Stimulated activated CD4-positive, alpha-beta T cell treated with anti-CD3 and anti-CD28 coated beads, Interleukin-1b, Interleukin-23, amount 100 ng/mL, for 1 hour (primary cell): ENCODE measurements at places on chromosomes 3 and 15.

- no peak for DNase-seq
Measured at GRCh38 chr3:195095035-195095703, 175.8 kb downstream of the XXYLT1 start.

DNA sequence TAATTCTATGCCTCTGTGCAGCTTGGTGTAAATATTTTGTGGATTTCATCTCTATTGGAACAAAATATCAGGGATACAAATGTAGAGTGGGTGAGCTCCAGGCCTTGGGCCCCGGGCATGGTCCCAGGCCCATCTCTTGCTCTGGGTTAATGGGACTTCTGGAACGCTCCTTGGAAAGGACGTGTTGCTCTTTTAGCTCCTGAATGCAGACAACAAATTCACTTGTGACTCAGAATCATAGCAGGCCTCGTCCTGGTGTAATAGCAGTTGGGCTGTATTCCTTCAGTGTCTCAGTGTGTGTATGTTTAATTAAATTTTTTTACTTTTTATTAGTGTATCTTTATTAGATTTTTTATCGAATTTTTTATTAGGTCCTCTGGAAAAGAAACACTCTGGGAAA lies 266.7 kb upstream of the C2CD4B start:
- DNase-seq, result no peak

DNA sequence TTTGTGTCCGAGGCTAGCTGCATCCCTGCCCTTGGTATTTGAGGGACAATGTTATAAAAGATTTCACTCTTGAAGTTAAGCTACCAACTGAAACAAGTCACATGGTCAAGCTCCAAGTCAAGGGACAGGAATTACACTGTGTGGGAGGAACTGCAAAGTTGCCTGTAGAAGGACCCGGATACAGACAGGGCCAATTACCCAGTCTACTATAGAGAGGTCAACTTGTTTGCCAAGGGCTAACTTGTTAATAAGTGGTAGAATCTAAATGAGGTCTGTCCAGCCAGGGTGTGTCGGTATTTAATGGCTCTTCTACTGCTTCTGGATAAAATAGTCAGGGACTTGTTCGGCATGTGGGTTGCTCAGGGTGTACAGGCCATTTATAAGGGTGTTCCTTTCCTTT lies 55.7 kb downstream of the PTPRG start:
- no peak for DNase-seq

- no peak for DNase-seq
Measured at GRCh38 chr15:81334768-81335435, 11.0 kb upstream of the STARD5 start.

DNA sequence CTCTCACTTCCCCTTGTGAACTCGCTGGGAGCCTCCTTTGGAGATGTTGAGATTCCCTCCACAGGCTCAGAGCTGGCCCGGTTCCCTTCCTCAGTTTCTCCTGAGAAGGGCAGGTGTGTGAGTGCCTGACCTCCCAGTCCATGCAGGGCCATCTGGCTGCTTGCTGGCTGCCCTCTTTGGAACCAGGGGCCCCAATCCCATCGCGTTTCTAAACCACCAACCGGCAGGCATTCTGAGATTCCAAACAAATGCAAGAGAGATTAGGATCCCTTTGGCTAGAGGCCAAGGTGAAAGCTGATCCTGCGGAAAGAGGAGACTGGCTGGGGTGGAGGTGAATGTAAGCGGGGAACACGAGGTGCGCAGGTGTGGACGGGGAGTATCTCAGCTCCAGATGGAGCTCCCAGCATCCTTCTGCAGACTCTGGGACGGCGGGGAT lies 2.9 kb upstream of the PRRT3 start:
- no peak for DNase-seq

GRCh38 chr3:42101048-42101447 lies 9.9 kb downstream of the TRAK1 start:
- no peak for DNase-seq

DNA sequence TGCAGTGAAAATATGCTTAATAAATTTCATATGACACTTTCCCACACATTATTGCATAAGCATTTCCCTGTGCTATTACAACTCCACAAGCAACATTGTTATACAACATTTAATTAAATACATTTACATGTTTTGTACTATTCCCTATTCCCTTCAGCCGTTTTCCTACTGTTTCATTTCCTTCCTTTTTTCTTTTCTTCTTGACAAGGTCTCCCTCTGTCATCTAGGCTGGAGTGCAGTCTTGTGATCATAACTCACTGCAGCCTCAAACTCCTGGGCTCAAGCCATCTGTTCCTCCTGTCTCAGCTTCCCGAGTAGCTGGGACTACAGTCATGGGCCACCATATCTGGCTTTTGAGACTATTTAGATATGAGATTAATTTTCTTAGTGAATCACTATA lies 254.7 kb downstream of the NFKBIZ start:
- DNase-seq, result no peak

- DNase-seq, result no peak
Measured at GRCh38 chr3:71099997-71100719, 483.4 kb downstream of the FOXP1 start.

DNA sequence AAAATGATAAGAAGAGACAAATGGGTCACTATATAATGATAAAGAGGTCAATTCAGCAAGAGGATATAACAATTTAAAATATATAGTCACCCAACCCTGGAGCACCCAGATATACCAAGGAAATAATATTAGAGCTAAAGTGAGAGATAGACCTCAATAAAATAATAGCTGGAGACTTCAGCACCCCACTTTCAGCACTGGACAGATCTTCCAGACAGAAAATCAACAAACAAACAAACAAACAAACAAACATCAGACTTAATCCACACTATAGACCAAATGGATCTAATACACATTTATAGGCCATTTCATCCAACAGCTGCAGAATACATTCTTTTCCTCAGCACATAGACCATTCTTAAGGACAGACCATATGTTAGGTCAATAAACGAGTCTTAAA lies 79.4 kb downstream of the SENP7 start:
- no peak for DNase-seq

DNA sequence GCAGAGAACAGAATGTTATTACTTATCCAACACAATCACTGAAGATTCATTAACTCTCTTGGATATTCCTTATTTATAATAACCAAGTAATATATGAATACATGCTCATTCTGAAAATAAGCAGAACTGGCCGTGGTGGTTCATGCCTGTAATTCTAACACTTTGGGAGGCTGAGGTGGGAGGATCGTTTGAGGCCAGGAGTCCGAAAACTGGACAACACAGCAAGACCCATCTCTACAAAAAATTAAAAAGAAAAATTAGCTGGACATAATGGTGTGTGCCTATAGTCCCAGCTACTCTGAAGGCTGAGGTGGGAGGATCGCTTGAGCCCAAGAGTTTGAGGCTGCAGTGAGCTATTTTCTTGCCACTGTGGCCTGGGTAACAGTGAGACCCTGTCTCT lies 25.9 kb downstream of the RNF168 start:
- no peak for DNase-seq

DNA sequence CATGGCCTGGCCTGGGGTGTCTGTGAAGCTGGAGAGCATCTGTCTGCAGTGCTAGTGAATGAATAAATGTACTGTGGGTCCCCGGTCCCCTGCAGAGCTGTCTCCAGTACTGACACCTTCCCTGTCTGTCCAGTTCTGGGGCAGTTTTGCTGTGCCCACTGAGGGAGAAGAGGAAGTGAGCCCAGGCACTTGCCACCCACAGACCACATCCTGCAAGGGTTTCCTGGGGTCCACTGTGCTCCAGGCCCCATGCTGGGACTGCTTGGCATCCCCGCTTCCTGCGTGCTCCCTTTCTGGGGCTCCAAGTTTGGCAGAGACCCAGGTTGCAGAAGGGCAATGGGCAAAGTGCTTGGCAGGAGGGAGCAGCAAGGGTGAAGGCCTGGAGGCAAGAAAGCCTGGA lies 4.9 kb upstream of the SLC6A6 start:
- no peak for DNase-seq

- DNase-seq, result no peak
Measured at GRCh38 chr3:115272036-115272824, 125.1 kb upstream of the ZBTB20 start.

GRCh38 chr15:70033109-70033508 lies 64.6 kb downstream of the TLE3 start:
- no peak for DNase-seq

DNA sequence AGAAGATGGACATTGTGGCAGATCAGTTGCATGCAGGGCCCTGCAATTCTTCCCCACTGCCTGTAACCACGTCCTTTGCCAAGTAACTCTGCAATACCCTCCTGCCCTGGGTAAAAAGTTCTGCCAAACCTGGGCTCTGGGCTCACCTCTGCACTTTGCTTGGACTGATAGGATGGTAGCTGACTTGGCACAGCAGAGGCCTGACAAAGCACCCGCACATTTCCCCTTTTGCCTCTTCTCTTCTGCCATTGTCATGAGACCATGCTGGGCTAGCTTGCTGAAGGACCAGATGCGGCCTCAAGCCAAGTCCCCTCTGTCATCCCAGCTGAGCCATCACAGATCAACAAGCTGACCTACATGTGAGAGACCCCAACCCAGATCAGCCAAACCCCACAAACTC lies 122.4 kb downstream of the SMAD6 start:
- no peak for DNase-seq

DNA sequence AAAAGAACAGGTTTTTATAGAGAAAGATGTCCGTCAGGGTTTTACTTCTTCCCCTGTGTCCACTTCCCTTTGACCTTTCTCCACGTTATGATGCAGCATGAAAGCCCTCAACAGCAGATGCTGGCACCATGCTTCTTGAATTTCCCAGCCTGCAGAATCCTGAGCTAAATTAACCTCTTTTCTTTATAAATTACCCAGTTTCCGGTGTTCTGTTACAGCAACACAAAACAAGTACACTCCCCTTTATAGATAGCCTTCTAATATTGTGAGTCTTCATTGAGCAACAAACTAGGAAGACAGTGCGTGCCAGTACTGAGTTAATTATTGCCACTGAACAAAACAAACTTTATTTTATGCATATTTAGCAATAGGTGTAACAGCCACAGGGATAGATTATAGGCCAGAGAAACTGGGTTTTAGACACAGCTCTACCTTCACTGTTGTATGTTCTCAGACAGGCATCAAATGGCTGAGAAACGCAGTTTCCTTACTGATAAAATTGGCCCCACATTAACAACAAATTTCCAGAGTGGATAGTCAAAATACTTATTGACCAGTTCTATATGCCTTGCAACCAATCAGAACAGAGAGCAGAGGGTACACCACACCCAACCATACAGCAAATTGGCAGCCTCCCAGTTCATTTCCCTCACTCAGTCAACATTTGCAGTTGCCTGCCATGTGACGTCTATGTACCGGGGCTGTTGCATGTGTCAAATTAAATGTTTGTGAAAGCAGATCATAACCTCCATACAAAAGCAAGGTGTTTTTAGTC lies 14.4 kb upstream of the TBL1XR1 start:
- no peak for DNase-seq

DNA sequence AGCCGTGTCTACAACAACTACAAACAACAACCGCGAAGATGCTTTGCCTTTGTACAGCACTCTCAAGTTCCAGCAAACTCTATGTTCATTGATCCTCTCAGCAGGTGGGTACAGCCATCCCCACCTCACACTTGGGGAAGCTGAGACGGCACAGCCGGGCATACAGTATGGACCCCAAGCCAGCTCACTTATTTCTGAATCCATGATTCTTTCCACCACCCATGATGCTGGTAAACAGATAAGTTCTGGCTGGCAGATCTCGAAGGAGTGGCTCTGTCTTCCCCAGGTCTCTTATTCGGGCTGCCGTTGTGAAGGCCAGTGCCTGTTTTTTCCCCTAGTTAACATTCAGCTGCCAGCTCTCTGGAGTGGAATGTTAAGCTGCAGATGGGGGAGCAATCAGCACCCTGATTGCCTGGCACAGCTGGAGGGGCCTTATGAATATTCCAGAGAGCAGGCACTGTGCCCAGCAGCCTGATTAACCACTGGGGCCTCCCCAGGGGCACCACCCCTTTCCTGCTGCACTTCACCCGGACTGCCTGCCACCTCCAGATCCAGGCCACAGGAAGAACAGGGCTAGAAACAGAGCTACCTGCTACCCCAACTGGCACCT lies 73.2 kb downstream of the CORO2B start:
- DNase-seq, result no peak

GRCh38 chr3:181921220-181921619 lies 209.5 kb downstream of the SOX2 start:
- no peak for DNase-seq

- no peak for DNase-seq
Measured at GRCh38 chr3:27289769-27290413, 79.3 kb downstream of the NEK10 start.

DNA sequence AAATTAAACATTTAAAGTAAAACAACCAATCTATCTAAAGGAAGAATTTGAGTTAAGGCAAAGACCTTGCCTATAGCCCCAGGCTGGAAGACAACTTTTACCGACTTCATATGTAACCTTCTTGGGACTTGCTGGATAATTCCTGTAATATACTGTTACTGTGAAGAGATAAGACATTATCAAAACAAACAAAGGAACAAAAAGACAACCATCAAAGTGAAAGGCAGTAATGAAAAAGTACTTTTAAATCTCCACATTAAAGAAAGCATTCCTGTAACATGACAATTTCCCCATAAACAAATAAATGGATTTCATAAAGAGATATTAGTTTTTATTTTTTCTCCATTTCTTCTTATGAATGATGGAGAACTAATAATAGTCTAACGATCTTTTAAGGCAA lies 2.4 kb downstream of the CMTM6 start:
- DNase-seq, result no peak
